CD4-positive, alpha-beta T cell (primary cell): ENCODE measurements at places on chromosomes 5 and 9.

DNA sequence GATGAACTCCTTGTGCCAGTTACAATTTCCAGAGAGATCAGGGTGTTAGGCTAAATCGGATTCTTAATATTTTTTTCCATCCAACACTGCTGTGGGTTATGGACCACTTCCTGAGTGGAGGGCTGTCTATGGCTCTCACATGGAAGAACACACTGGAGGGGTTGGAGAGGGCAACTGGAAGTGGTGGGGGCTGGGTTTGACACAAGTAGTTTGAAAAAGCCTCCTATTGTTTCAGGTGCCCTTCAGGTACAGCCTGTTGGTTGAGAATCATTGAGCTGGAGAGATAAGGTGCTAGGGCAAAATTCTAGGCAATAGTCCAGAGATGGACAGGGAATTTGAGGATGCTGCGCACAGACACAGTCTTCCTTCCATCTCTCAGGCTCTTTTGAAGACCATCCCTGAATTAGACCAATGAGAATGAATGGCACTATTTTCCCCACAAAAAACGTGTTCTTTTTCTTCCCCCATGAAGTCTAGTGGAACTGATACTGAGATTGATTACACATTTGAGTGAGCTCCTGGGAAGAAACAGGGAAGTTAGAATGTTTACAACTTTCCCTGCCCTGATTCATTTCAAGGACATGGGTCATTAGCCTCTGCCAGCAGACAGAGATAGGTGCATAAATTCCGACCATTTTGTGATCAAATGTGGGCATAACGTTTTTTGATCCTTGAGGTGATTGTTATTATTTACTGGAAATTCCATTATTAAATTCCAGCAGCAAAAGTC, 87.7 kb downstream of the ACER2 start:
- DNase-seq, result no peak

DNA sequence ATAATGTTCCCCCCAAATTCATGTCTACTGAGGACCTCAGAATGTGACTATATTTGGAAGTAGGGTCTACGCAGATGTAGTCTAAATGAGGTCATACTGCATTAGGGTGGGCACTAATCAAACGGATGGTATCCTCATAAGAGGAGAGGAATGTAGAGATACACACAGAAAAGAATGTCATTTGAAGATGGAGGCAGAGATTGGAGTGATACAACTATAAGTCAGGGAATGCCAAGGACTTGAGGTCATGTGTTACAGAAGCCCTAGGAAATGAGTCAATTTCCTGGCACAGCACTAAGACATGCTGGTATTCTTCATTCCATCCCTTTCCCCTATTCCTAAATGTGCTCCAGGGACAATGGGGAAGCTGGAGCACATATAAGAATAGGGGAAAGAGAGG, 758 bp upstream of the PDCD1LG2 start:
- no peak for DNase-seq

DNA sequence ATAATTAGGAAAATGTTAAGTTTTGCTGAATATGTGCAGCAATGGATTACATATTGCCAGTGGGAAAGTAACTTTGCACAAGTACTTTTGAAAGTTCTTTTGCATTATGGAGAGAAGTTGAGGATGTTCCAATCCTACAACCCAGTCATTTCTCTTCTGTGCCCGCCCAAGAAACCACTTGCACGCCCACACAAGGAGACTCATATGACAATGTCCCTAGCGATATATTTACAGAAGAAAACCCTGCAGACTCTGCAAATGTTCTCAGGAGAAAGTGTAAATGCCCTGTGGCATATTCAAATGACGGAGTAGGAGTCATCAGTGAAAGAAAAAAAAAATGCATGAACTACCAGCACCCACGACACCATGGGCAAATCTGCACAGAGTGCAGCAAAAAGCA, 356.5 kb downstream of the CTNND2 start:
- no peak for DNase-seq

DNA sequence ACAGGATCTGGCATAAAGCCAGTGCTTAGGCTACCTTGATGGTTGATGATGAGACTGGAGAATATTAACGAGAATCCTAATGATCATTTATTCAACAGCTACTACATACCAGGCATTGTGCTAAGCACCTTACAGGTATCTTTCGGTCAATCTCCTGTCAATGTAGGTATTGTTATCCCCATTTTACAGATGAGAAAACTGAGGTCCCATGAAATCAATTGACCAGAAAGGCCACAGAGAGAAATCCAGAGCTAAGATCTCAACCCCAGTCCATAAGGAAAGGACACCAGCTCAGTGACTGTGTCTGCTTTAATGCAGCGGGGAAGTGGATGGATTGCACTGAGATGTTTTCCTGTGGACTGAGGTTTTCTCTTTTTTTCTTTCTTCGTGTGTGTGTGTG, 63.3 kb downstream of the ARHGEF37 start:
- DNase-seq, result no peak

- DNase-seq, result no peak
Observed at GRCh38 chr5:114360816-114361723, 800 bp upstream of the KCNN2 start.

GRCh38 chr5:103503066-103503465, 59.5 kb downstream of the NUDT12 start:
- no peak for DNase-seq
